ENCODE measurements at places on chromosomes 11 and 22. TPM values are rescaled to one million over a fixed set of nuclear protein-coding genes. Genes with fewer than 3 reads are reported as not detected.

Gene IGLL1
- not detected for total RNA-seq

Gene CYTH4
- 0.21 TPM for total RNA-seq

Gene SLC43A3
- total RNA-seq = 39.1 TPM

Gene LRRC32
- total RNA-seq = not detected

Gene CALCA
- not detected for total RNA-seq

Gene DRD4
- total RNA-seq = not detected

Gene ADM2
- 1.4 TPM for total RNA-seq

Gene AP2A2
- total RNA-seq = 39.9 TPM

Gene LRRC10B
- 0.14 TPM for total RNA-seq

Gene TCP11L1
- 11.2 TPM for total RNA-seq

Gene TNRC6B
- 15.7 TPM for total RNA-seq

Gene CCDC73
- 0.19 TPM for total RNA-seq

Gene TST
- total RNA-seq = 66.0 TPM

Gene CARD18
- total RNA-seq = 2.0 TPM

Gene KIRREL3
- not detected for total RNA-seq

Gene HIPK3
- 27.7 TPM for total RNA-seq

Gene LGALS1
- total RNA-seq = 4,536 TPM

Gene NXPE2
- total RNA-seq = not detected

Gene MUC6
- not detected for total RNA-seq

Gene CCDC89
- not detected for total RNA-seq

Gene NXPE4
- not detected for total RNA-seq

Gene RTN4R
- 7.0 TPM for total RNA-seq

Gene APOA4
- total RNA-seq = not detected

Gene RBM7
- 4.4 TPM for total RNA-seq

Gene SHISAL1
- 0.63 TPM for total RNA-seq

Gene ZC3H7B
- total RNA-seq = 39.1 TPM

Gene NUMA1
- total RNA-seq = 109 TPM

Gene GPHA2
- not detected for total RNA-seq

Gene RPS3
- total RNA-seq = 4,095 TPM

Gene GVQW3
- total RNA-seq = 0.28 TPM

Gene ST14
- total RNA-seq = 146 TPM

Gene HTR3A
- total RNA-seq = not detected

Gene CFAP300
- 6.1 TPM for total RNA-seq
